ENCODE measurements at places on chromosomes 5 and 9.

GRCh38 chr5:159518371-159518770 lies 188.1 kb upstream of the IL12B start:
- no peak for DNase-seq

DNA sequence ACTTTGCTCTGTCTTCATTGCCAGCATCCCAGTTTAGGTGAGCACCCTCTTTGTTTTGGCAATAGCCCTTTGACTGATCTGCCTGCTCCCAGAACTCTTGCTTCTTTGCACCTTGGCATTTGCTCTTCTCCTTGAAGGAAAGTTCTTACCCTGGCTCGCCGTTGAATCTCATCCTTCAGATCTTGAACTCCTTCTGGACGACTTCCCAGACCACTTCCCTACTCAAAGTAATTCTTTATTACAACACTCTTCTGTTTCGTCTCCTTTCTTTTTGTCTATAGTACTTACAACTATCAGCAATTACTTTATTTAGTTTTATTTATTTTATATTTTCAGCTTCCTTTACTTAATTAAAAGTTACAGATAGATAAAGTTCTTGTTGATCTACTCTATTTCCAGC lies 1510.1 kb downstream of the MAT2B start:
- DNase-seq = no peak

GRCh38 chr5:36298552-36298951 lies 3.1 kb downstream of the RANBP3L start:
- DNase-seq = no peak

GRCh38 chr9:22650145-22650544 lies 203.5 kb downstream of the DMRTA1 start:
- no peak for DNase-seq
